ENCODE measurements at places on chromosomes 7 and 10.
A peak's percentile ranks its signal among the peaks of the same experiment; 100 is the strongest.

GRCh38 chr10:33298110-33298509, 36.4 kb downstream of the NRP1 start:
- DNase-seq, result no peak

- DNase-seq, result no peak
Measured at GRCh38 chr10:91339729-91340128, 70.4 kb upstream of the HECTD2 start.

DNA sequence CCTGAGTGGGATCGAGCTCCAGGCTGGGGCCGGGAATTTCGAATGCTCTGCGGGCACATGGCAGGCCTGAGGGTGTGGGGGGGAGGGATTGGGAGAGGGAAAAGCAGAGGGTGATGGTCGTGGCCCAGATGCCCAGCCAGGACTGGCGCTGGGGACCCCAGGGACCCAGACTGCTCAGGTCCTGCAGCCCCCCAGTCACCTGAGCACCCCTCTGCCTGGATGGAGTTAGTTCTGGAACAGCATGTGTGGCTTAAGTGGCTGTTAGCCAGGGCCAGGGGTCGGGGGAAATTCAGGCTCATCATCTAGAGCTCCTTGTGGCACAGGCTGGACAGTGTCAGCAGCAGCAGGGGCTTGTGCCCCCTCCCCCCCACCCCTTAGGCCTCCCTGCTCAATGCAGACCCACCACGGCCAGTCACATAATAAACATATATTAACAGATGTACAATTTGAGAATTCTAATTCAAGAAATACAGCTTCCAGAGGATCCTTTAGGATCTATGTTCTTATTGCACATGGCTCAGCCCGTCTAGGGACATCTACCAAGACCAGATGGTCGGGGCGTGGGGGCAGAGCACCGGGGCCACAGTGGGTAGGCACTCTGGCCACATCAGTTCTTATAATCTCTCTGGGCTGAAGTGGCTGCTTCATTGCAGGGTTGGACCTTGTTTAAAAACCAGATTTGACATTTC, 22.2 kb downstream of the DNAJB12 start:
- DNase-seq, result no peak

DNA sequence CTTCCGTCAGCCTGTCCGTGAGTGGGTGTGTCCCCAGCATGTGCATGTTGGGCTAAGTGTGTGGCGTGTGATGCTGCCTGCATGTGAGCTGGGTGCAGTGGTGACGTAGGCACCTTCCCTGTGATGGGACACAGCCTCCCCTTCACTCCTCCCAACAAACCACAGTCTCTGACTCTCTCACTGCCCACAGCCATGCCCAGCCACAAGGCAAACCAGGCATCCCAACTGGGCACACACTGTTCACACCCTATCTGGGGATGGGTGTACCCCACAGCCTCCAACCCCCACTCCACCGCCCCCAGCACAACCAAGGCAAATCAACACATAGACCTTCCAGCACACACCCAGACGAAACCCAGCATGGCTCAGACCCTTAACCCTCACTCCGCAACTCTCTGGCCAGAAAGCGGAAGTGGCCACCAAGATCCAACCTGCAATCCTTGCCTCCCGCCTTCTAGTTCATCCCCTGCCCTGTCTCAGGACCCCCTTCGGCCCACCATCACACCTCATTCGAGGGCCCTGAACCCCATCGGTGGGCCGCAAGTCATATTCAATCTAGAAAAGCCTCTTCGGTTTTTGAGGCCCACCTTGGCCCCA, 10.4 kb downstream of the PSD start:
- DNase-seq, result no peak

DNA sequence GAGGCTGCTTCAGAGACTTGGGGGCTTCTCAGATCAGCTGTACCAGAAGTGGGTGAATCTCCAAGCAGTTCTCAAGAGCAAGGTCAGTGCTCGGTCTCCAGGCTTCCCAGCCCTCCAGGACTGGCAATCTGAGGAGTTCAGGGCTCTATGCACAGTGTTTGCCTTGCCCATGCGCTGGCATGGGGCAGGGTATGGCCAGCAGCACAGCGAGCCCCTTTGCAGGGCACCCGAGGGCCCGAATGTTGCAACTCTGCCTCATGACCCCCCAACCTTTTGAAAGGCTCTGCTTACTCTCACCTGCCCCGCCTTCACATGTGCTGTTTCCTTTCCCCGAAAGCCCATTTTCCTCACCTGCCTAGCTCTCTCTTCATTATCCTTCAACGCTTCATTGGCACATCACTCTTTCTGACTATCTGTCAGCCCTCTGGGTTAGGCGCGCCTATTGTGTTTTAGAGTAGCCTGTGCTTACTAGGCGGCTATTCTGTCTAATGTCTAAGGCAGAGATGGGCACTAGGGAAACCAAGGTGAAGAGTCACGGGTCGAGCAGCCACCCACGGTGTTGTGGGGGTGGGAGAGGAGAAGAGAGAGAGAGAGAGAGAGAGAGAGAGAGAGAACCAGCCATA, 83.6 kb downstream of the WDFY4 start:
- DNase-seq, result no peak

DNA sequence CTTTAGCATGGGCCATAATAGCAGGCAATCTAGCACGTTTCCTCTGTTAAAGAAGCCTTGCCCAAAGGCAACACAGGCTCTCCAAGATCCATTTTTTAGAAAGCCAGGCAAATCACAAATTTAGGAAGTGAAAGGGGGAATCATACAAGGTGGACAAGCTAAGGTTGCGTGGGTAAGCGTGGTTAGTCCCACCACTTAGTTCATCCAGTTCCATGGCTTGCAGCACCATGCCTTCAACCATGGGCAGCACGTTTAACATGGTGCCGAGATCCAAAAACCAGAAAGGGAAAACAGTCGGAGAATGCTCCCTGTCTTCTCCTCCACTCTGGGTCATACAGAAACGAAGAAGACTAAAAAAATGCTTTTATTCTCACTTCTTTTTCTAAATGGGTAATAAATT, 234.4 kb upstream of the IMMP2L start:
- DNase-seq, result no peak

GRCh38 chr7:28217143-28217542, 36.5 kb upstream of the JAZF1 start:
- DNase-seq, result no peak

- no peak for DNase-seq
Measured at GRCh38 chr10:101489355-101489754, 98.7 kb downstream of the POLL start.

DNA sequence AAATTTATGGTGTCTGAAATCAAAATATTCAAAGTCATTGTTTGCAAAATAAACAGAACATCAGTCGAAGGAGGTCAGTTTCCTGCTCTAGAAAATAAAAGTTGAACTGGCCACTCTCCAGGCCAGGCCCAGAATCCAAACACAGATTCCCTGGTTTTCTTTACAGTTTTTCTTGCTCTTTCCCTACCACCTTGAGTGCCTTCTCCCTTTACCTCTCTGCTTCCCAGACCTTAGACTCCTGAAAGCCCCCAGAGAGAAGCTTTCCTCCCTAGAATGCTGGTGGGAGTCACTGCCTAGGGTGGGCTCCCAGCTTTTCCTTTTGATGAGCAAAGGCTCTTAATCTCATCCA, 6.1 kb downstream of the DNTT start:
- DNase-seq, result no peak

GRCh38 chr7:149868623-149869290, 5.0 kb upstream of the ATP6V0E2 start:
- DNase-seq, result no peak

- DNase-seq, result no peak
Measured at GRCh38 chr7:138864667-138865066, 66.7 kb upstream of the ATP6V0A4 start.

- peak; percentile 21 for DNase-seq
Measured at GRCh38 chr7:83976302-83976701, 218.3 kb downstream of the SEMA3A start.

DNA sequence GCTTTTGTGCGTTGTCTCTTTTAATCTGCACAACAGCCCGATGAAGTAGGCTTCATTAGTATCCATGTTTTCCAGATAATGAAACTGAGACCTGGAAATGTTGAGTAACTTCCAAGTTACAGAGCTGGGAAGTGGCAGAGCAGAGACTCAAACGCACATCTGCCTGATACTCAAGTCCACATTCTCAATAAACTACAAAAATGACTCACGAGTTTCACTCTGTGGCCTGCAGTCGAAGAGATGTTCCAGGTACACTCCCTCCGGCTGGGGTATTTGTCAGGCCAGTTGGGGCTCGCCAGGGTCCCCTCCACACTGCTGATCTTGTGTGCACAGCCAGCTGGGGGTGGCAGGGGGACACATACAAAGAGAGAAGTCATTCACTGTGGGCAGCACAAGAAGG, 17.7 kb upstream of the OPALIN start:
- no peak for DNase-seq

DNA sequence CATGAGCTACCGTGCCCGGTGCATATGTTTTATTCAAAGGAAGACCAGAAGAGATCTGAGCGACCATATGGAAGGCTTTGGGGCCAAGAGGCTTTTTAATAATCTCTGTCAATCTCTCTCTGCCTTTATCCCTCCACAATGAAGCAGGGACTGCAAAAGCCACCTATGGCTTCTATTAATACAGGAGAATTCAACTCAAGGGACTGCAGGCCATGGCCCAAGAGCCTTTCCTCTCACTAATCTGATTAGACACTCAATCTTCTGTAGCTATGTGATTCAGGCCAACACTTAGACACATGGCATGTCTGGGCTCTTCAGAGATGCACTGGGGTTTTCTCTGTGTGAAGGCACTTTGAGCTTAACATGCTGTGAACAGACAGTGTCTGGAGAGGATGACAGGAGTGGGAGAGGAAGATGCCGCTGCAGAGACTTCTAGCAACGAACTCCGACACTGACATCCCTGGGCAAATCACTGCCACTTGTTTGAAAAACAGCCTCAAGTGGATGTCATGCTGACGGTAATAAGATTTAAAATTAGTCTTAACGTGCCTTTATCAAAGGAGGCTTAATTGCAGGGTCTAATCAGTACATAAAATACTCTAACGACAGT, 114.4 kb upstream of the AOAH start:
- DNase-seq, result no peak

DNA sequence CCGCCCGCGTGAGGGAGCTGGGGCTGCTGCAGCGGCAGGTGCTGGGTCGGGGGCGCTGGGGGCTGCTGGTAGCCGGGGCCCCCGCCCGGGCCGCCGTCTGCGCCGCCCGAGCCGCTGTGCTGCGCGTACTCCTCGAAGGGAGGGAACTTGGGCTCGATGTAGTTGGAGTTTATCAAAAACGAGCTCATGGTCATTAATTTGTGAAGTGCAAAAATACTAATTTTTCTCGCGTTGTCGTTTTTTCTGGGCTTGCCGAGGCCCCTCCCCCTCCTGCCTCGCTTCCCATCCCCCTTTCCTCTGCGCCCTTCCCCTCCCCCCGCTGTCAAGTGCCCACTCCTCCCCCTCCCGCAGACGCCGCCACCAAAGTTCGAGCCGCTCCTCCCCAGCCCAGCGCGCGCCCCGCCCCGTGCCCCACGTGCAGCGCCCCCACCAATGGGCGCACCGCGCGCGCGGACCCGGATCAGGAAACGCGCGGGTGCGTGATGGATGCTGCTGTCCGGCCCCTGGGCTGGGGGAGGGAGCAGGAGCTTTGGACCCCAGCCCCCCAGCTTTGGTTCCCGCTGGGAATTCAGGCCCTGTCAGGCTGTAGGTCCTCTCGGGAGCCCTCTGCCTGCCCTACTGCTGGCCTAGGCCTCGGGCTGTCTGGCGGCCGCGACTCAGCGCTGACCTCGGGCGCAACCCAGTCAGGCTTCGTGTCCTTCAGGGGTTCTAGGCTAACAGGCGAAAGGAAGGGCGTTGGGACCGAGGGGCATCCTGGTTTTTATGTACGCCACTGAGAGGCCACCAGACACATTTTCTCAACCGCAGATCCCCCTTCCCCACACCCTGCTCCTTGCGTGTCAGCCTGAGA, at the start of gene HOXA4:
Gene HOXA4, minus strand, starts transcription at position 218 of the 850 bp plus-strand sequence. Its CDS starts 24 bp downstream, at position 194.
- no peak for DNase-seq

- no peak for DNase-seq
Measured at GRCh38 chr10:121232494-121232893, 365.8 kb downstream of the FGFR2 start.

DNA sequence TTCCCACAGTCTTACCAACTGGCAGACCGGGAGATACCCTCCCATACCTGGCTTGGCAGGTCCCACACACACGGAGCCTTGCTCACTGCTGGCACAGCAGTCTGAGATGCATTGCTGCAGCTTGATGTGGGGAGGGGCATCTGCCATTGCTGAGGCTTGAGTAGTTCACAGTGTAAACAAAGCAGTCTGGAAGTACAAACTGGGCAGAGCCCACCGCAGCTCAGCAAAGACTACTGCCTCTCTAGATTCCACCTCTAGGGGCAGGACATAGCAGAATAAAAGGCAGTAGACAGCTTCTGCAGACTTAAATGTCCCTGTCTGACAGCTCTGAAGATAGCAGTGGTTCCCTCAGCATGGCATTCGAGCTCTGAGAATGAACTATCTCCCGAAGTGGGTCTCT, 69.6 kb upstream of the RELN start:
- no peak for DNase-seq

- no peak for DNase-seq
Measured at GRCh38 chr7:227926-228325, 35.6 kb downstream of the FAM20C start.

DNA sequence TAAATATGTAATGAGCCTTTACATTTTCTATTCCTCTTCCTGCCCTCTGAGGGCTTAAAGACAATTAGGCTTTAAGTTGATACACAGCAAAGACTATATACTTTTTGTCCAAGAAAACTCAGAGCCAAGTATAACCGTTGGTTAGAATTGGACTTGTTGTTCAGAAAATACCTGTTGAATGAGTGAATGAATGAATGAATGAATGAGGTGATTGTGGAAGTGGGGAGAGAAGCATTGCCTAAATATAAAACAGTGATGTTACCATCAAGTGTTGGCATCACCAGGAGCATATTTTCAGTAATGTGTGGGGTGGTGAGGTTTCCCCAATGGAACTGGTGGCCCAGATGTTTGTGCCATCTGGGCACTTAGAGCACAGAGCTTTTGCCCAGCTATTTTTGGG, 106.9 kb downstream of the AOAH start:
- DNase-seq, result no peak

DNA sequence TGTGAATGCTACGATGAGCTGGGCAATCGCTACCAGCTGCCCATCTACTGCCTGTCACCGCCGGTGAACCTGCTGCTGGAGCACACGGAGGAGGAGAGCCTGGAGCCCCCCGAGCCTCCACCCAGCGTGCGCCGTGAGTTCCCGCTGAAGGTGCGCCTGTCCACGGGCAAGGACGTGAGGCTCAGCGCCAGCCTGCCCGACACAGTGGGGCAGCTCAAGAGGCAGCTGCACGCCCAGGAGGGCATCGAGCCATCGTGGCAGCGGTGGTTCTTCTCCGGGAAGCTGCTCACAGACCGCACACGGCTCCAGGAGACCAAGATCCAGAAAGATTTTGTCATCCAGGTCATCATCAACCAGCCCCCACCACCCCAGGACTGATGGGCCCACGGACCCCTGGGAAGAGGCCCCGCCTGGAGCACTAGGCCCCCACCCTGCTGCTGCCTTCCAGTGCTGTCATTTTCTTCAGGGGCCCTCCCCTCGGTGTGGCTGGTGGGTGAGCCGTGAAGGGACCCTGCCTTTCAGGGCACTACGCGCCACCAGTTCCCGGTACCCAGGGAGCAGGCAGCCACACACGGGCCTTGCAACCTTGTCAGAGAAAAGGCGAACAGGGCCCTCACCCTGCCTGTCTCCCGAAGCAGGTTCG, 2.3 kb upstream of the ANKRD2 start:
- no peak for DNase-seq

Data from K562 (cell line).